ENCODE measurements at places on chromosomes 5 and 9.

GRCh38 chr5:11683666-11684065 is 220.6 kb downstream of the CTNND2 start:
- DNase-seq, result peak; percentile 84

DNA sequence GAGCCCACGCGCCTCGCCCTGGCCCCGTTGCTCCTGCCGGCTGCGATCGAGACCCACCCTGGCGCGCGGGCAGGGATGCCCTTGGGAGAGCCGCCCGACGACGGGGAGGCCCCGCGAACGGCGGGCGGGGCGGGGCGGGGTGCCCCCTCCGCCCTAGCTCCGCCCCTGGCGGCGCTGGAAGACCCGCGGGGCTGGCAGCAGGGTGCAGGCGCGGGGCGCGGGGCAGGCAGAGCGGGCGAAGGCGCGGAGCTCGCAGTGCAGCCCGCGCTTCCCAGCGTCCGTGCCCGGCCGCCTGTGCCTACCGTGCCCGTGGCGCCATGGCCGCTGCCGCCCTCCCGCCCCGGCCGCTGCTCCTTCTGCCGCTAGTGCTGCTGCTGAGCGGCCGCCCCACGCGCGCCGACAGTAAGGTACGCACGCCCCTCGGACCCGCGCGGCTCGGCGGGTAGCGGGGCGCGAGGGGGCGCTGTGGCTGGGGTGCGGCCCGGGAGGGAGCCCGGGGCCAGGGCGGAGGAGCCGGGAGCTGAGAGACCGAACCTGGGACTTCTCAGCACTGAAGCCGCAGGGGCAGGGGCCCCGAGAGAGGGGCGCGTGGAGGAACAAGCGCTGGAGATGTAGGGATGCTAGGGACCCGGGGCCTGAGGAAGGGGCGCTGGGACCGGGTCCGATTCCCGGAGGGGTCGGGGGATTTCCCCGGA is at the start of gene OLFML2A:
OLFML2A (plus strand) TSS at position 180 of the 695 bp plus-strand sequence; CDS start at position 318, 138 bp downstream.
- DNase-seq, result peak; percentile 73

- no peak for DNase-seq
These were observed 12.9 kb downstream of the ZNF618 start for GRCh38 chr9:113888976-113889375.

DNA sequence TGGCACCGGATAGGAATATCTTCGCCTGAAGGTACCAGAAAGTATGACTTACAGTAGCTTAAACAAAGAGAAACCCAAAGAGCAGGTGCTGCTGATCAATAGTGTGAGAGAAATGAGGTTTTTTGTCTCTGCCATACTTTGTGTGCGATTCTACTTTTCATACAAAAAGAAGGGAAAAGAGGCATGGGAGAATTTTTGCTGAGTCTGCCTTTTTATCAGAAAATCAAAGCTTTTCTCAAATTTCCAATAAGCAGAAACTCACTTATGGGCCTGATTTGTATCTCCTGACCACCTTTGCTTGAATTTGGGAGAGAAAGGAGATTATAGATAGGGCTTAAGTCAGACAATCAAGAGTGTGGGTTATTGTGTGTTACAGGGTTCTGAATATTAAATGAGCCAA is 65.5 kb upstream of the TAF11L2 start:
- no peak for DNase-seq

DNA sequence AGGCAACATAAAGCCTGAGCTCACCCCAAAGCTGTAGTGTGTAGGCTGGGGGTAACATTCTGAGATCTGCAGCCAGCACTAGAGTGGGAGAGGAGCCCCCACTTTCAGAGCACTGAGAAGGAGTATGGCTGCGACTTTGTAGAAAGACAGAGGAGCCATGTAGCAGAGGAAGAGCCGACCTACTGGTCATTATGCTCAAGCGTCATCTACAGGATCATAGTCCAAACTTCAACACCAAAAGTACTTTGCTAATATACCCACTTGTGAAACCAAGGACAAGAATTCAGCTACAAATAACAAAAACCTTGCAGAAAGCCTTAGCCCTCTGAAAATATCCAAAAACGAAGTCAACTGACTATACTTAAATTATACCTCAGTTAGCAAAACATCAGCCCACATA is 330.1 kb downstream of the MAN2A1 start:
- DNase-seq, result no peak

DNA sequence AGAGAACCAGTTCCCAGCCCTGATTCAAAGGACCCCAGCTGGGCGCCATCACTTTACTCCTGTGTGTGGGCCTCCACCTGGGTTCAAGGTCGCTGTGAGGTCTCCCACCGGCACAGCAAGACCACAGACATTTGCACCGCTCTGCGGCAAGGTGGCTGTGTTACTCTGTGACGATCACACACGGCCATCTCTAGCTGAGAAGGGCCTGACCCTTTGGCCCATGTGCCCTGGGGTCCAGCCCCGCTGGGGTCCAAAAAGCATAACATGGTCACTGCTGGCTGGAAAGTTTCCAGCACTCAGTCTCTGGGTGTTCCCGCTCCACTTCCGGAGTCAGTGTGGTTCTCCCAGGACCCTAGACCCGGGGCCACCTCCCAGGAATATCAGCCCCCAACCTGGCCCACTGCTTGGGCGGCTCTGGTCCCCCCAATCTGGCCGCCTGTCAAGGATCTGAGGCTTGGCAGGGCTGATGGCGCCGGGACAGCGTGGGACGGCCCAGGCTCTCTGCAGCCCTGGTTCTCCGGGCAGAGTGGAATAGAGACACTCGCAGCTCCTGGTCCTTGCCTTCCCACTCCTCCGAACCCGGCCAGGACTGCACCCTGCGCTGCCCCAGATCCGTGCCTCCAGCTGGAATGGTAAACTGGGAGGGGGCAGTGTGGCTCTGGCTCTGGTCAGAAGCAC is 3.9 kb upstream of the LMX1B start:
- DNase-seq, result no peak

Measured in suppressor macrophage (primary cell).